ENCODE measurements at places on chromosomes 3 and 15.

GRCh38 chr3:170490828-170491560 is 72.3 kb downstream of the CLDN11 start:
- no peak for DNase-seq

DNA sequence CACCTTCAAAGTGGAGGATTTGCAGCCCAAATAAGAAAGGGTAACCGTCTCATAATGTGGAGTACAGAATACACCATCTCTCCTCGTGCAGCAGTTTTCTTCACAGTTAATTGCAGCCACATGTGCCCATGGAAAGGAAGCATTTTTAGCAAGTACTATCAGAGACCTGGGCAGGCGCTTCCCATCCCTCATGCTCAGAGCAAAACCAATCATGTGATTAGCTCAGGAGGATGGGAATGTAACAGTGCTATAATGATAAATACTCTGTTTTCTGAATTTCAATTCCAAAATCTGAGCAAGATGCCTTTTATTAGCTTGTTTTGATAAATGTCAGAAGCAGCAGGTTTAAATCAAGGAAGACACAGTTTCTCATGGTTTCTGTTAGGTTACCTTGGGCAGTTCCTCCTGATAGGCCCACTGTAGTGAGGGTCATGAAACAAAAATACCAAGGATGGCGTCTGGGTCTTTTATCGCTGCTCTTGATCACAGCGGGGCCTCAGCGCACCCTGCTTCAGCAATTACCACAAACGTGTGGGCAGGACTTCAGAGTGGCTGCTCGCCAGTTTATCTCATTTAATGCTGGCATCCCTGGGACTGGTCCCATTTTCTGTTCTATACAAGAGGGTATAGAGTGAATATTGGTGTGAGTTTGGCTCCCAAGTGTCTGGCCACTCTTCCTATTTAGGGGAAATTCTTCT is 92.6 kb upstream of the VGLL4 start:
- no peak for DNase-seq

- no peak for DNase-seq
These were observed 81.9 kb downstream of the PPARG start for GRCh38 chr3:12370758-12371157.

- no peak for DNase-seq
These were observed 399.4 kb upstream of the ATP11B start for GRCh38 chr3:182393830-182394367.

GRCh38 chr3:11170052-11170770 is 15.9 kb downstream of the HRH1 start:
- no peak for DNase-seq

- no peak for DNase-seq
These were observed 16.7 kb upstream of the WNT7A start for GRCh38 chr3:13896473-13897154.

DNA sequence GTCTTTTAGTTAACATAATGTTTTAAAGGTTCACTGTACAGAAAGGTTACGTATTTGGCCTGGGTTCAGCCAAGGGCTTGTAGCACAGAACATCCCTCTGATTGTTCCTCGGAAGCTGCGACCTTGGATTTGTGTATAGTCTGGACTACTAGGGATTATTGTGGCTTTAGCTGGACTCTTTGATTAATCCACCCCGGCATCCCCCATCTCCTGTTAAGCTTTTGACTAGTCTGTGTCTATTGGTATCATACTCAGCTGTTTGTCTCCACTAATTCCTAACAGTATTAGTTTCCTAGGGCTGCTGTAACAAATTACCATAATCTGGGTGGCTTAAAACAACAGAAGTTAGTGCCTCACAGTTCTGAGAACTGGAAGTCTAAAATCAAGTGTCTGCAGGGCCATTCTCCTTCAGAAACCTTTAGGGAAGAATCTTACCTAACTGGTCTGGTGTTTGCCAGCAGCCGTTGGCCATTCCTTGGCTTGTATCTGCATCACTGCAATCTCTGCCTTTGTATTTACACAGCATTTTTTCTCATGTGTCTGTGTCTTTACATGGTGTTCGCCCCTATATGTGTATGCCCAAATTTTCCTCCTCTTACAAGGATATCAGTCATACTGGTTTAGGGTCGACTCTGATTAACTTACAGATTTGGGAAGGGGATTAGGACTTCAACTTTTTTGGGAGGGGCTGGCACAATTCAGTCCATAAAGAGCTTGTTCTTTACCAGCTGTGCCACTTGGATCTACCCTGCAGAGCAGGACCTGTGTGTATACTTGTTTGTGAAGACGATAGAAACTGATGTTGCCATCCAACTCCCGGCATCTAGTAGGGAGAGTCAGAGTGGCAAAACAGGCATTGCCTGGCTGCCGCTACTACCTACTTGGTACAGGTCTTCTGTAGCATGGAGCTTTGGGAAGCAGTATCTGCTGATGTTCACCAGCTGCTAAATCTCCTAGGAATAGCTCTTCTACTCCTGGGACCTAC is 117.8 kb downstream of the UBE2E2 start:
- no peak for DNase-seq

GRCh38 chr15:100259266-100259665 is 82.5 kb downstream of the ADAMTS17 start:
- no peak for DNase-seq

DNA sequence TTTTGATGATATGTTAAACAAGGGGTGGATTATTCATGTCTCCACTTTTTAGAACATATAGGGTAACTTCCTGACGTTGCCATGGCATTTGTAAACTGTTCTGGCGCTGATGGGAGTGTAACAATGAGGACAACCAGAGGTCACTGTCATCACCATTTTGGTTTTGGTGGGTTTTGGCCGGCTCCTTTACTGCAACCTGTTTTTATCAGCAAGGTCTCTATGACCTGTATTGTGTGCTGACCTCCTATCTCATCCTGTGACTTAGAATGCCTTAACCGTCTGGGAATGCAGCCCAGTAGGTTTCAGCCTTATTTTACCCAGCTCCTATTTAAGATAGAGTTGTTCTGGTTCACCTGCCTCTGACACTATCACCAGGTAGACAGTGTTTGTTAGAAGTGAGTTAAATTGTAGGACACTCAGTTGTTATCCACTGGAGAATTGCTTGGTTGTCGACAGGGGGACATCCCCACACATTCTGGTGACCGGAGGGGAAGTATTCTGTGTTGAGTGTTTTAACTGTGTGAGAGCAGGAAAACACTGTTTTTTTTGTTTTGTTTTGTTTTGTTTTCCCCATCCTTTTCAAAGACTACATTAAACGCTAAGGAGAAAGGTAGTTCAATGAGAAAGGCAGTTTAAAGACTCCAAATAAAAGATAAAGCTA is 36.9 kb upstream of the SKIL start:
- no peak for DNase-seq

DNA sequence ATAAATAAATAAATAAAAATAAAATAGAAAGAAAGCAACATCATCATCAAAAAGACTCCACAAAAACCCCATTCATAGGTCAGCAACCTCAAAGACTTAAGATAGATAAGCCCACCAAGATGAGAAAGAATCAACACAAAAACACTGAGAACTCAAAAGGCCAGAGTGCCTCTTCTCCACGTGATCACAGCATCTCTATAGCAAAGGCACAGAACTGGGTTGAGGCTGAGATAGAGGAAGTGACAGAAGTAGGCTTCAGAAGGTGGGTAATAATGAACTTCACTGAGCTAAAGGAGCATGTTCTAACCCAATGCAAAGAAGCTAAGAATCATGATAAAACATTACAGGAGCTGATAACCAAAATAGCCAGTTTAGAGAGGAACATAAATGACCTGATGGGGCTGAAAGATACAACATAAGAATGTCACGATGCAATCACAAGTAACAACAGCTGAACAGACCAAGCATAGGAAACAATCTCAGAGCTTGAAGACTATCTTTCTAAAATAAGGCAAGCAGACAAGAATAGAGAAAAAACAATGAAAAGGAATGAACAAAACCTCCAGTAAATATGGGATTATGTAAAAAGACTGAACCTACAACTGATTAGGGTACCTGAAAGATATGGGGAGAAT is 26.4 kb downstream of the GNB5 start:
- no peak for DNase-seq

- DNase-seq: peak; percentile 89
These were observed 7.2 kb upstream of the DYNC1LI1 start for GRCh38 chr3:32577581-32578556.

DNA sequence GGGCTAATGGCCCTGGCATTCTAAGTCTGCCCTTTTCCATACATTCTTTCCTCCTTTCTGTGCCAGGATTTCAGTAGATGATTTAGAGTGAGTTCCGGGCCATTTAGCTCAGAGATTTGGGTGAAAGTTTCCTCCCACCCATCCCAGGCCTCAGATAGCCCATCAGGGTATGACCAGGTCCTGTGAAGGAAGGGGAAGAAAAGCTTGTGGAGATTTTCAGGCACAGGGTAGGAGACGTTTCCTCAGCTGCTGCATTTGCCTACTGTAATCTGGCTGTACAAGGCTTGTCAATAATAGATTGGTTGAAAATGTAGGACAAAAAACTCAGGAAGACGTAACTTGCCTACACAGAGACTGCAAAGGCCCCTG is 63.2 kb upstream of the BCL6 start:
- no peak for DNase-seq

DNA sequence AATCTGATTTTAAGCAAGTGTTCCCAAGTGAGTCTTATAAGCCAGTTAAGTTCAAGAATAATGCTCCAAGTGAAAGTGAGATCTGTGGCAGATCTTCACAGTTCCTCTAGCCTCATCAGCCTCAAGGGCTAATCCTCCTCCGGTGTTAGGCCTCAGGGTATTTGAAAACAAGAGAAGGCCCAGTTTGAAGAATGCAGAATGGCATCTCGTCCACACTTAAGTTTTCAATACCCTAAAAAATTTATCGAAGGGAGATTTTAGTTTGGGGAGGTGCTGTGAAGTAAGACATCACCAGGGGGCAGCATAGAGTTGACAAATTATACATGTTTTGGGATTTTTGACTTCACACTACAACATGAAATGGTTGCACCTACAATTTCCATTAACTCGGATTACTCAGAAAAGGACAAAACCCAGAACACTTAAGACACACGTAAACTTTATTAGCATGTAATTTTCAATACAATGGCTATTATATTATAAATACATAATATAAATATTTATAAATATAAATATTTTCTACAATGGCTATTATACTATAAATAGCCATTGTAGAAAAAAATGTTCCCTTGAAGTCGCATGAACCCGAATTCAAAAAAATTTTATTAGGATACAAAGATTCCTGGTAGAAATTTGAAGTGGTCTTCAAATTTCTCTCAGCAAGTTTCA is 2.3 kb upstream of the TMEM266 start:
- DNase-seq: no peak

DNA sequence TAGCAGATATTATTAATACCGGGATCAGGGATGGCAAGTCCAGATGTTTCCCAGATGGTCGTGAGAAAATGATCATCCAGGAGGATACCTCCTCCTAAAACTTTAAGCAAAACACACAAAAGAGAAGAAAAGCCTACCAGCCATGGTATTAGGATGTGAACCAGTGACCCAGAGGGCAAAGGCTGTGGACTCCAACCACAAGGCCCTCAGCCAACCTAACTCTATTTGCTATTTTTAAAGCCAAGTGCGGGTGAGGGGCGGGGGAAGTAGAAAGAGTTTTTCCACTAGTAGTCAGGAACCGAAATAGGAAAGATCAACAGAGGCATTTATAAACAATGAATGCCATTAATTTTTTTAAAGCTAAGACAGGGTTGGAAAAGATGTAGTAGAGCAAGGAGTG is 77.4 kb downstream of the STAC start:
- no peak for DNase-seq

DNA sequence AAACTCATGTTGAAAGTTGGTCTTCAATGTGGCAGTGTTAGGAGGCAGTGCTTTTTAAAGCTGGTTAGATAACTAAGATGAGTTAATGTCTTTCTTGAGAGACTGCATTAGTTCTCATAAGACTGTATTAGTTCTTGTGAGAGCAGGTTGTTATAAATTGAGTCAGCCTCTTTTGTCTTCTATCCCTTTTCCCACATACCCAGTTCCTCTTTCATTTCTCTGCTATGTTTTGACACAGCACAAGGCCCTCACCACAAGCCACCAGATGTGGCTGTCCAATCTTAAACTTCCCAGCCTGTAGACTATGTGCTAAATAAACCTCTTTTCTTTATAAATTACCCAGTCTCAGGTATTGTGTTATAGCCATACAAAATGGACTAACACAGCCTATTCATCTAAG is 94.6 kb upstream of the SNTN start:
- DNase-seq: no peak

GRCh38 chr15:31217566-31218270 is 108.9 kb upstream of the KLF13 start:
- no peak for DNase-seq

- no peak for DNase-seq
These were observed 252.3 kb upstream of the CHRM5 start for GRCh38 chr15:33716025-33716424.

DNA sequence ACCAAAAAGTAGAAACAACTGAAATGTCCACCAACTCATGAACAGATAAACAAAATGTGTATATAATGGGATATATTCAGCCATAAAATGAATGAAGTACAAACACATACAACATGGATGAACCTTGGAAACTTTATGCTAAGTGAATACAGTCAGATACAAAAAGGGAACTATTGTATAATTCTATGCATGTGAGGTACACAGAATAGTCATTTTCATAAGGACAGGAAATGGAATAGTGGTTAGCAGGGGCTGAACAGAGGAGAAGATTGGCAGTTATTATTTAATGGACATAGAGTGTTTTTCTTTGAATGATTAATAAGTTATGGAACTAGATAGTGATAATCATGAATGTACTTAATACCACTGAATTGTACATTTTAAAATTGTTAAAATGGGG is 20.0 kb upstream of the TRANK1 start:
- DNase-seq: no peak

GRCh38 chr3:183295211-183295610 is 42.2 kb downstream of the B3GNT5 start:
- DNase-seq: peak; percentile 30

- DNase-seq: no peak
These were observed 40.7 kb downstream of the LDHAL6B start for GRCh38 chr15:59247364-59247763.

- no peak for DNase-seq
These were observed 94.3 kb downstream of the XRN1 start for GRCh38 chr3:142353571-142353970.

DNA sequence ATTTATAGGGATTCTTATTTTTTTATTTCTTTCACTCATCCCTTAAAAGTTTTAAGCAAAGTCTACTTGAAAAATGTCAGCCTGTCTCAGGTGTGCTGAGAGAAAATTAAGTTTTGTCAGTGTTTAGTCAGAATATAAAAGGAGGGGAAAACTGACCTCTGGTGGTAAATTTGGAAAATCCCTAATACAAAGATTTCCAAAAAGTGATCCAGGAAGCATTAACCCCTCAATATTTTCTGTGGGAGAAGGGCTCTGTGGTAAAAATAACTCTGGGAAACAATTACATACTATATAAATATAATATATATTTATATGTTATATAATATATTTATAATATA is 41.0 kb upstream of the FRMD4B start:
- no peak for DNase-seq

DNA sequence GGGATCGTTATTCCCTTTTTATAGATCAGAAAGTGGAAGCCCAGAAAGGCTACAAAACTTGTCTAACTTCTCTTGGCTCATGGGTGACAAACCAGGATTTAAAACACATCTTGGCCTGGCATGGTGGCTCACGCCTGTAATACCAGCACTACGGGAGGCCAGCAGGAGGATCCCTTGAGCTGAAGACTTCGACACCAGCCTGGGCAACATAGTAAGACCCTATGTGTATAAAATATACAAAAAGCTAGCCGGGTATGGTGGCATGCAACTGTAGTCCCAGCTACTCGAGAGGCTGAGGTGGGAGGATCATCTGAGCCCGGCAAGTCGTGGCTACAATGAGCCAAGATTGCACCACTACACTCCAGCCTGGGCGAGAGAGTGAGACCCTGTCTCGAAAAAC is 479.1 kb downstream of the MAGI1 start:
- no peak for DNase-seq

Data from SIG-M5 (cell line).